Pancreas (tissue), 10 donors: ENCODE measurements at places on chromosomes 7 and 10.

DNA sequence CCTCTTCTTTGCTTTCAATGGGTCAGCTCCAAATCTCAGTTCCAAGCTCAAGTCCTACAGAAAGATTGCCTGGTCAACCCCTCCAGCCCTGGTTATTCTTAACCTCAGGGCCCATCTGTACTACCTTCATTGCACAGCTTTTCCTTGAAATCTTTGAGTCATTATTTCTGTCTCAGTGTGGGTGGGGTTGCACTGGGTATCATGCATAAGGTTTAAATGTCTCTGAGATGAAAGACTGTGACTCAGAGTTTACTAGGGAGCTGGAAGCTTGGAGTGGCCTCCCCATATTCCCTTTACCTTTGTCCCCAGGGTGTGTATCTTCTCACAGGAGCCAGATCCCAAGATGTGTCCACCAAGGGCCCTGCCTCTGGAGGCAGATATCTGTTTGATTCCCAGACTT lies 3.3 kb upstream of the OR6V1 start:
- DNase-seq = no peak

DNA sequence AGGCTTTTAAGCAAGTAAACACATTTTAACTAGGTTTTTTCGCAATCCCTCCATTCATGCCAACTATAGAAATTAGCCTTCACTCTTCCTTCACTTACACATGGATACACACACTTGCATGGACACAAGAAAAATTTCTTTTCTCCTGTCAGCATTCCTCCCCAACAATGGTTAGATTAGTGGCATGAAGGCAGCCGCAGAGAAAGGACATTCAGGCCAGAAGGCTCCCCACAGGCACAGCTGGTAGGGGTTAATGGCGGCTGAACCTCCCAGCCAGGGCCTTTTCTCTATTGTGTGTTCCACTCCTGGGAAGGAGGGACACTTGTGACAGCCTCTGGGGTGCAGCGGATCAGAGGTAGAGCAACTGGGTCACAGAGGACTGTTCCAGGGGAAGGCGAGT lies 255.0 kb upstream of the SP8 start:
- DNase-seq = no peak

DNA sequence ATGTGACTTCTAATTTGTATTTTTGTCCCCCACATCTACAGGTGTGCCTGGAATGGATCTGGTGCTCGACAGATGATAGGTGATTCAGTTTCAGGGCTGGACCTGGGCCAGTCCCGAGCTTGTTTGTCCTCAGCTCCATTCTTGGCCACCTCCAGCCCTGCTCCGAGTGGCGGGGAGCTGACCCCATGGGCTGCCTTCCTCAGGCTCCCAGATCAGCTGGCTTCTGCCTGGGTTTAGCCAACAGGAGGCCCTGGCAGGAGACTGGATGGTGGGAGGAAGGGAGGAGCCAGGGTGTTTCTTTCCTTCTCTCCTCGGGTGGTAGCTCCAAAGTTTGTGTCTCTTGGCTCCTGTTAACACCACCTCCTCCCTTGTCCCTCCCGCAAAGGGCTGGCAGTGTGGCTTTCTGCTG lies 75.2 kb downstream of the CDH23 start:
- no peak for DNase-seq

GRCh38 chr10:79126351-79127080 lies 57.8 kb downstream of the ZMIZ1 start:
- DNase-seq = no peak

- peak; percentile 72 for DNase-seq
These were observed 1.3 kb downstream of the EIF4EBP2 start for GRCh38 chr10:70405037-70405824.

DNA sequence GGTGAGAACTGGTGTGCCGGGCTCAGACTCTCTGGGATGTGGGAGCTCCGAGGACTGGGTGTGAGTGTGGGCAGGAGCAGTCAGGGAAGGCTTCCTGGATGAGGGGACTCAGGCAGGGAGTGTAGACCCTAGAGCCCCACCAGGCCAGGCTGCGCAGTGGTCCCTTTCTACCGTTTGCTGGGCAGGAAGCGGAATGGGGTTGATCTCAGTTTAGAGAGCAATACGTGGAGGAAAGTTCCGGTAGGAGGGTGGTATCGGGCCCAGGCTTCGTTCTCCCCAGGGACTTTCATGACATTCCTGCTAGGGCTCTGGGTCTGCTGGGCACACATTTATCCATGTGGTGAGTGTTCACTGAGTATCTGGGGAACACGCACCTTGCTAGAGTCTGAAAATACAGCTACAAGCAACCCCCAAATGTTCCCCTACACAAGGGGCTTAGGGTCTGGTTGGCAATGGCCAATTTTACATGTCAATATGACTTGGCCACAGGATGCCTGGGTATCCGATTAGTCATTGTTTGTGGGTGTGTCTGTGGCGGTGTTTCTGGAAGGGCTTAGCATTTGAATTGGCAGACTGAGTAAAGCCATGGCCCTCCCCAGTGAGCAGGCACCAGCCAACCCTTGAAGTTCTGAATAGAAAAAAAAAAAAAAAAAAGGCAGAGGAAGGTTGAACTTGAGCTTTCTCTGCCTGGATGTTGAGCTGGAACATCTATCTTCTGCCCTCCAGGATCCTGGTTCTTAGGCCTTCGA lies 20.8 kb downstream of the GHRHR start:
- DNase-seq = no peak

GRCh38 chr10:96917628-96918027 lies 85.5 kb downstream of the LCOR start:
- no peak for DNase-seq
